ENCODE measurements at places on chromosomes 3 and 15.
A peak's percentile ranks its signal among the peaks of the same experiment; 100 is the strongest.

GRCh38 chr3:141330718-141331376 lies 37.5 kb upstream of the ZBTB38 start:
- DNase-seq: no peak

GRCh38 chr15:66163553-66163952 lies 90.0 kb downstream of the MEGF11 start:
- no peak for DNase-seq

DNA sequence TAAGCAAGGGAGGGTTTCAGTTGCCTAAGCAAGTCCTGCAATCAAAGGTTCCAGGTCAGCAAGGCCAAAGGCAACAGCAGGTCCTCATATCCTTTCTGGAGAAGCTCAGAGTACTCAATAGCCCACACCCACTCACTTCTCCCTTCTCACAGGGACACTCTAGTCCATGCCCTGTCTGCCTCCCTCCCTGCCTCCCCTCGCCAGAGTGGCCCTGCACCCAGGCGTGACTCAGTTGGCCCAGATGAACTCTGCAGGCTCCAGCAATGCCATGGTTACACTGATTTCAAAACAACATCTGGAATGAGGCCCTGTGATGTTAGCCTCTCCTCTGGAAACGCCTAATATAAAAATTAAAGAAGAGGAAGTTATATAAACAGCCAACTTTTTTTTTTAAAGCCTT lies 32.9 kb downstream of the IL16 start:
- DNase-seq: no peak

- DNase-seq: peak; percentile 90
Observed at GRCh38 chr3:186746008-186746407, 28.8 kb downstream of the KNG1 start.

DNA sequence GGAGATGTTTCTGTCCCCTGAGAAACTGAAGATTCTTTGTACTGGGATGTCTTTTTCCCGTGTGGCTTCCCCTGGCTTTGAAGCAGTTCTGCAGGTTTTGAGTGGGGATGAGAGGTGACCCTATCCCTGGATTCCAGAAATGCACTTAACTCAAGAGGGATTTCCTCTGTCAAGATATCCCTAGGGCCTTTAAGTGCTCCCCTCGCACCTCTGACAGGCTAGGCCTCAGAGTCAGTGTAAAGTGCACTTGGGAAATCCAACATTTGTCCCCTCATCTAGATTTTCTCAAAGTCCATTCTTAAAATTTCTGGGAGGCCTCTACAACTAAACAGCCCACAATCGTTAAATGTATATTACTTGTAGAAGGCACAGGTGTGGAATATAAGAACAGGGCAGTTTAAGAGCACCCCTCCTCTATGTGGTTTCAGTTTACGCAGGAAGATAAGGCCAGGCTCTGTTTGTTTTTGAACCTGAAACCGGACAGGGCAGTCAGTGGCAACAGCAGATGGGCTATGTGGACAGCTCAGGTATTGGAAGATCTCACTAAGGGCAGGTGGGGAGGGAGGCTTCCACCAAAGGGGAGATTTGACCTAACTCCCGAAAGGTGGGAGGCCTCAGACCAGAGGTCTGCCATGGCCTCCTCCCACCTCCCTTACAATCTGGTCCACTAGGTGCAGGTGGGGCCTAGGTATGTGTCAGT lies 4.8 kb downstream of the C3orf52 start:
- no peak for DNase-seq

DNA sequence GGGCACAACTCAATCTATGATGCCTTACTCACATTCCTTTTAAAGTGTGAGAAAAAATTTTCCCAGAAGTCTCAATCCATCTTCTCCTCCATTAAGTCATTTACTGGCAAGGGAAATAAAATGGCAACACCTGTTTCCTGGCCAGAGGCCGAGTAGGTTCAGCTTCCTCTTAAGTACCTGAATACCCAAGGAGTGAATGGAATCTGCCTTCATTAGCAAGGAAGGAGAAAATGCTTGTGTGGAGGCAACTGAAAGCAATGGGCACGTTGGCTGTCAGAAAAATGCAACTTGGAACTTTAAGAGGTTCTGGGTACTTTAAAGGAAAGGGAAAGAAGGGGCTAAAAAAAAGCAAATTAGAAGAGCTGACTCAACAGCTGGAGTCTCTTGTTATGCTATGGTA lies 423.6 kb upstream of the ARL6 start:
- no peak for DNase-seq

DNA sequence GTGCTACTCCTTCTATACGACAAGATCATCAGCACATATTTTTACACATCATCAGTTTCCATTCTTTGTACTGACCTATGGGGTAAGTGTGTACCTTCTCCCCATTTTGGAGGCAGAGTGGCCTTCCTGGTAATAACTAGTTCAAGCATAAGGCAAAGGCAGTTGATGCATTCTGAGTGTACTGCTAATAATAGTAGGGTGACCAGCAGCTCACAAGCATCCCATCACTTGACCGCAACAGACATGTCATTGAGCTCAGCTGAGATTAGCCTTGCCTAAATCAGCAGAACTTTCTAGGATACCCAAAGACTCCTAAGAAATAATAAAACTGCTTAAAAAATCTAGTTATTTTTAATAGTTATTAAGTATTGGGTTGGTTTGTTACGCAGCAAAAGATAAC lies 329.8 kb upstream of the FRG2C start:
- DNase-seq: no peak

DNA sequence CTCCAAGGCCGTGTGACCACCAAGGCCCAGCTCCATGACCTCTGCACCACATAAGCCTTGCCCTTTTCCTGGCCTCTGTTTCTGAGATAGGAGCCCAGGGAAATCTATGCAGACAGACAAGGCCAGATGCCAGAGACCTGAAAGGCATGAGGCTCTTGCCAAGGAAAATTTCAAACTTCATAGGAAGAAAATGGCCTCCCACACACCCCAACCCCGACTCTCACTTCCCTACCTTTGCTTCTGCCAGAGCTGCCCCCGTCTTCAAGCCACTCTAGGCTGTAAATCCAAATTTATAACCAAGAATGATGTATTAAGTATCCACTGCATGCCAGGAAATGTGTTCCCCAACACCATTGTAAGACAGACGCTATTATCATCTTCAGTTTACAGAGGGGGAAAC lies 65.5 kb upstream of the HRH1 start:
- DNase-seq: no peak

GRCh38 chr3:140497331-140497730 lies 180.5 kb upstream of the TRIM42 start:
- DNase-seq: no peak

GRCh38 chr3:71189480-71189879 lies 394.0 kb downstream of the FOXP1 start:
- DNase-seq: no peak

GRCh38 chr3:11996480-11996879 lies 7.7 kb upstream of the SYN2 start:
- DNase-seq: no peak

- DNase-seq: no peak
Observed at GRCh38 chr3:46546896-46547440, 19.1 kb downstream of the LRRC2 start.

GRCh38 chr3:194101592-194102432 lies 34.1 kb upstream of the HES1 start:
- no peak for DNase-seq

GRCh38 chr3:47522082-47522987 lies 8.8 kb upstream of the ELP6 start:
- DNase-seq: peak; percentile 93

- no peak for DNase-seq
Observed at GRCh38 chr3:66385066-66385465, 115.8 kb downstream of the LRIG1 start.

DNA sequence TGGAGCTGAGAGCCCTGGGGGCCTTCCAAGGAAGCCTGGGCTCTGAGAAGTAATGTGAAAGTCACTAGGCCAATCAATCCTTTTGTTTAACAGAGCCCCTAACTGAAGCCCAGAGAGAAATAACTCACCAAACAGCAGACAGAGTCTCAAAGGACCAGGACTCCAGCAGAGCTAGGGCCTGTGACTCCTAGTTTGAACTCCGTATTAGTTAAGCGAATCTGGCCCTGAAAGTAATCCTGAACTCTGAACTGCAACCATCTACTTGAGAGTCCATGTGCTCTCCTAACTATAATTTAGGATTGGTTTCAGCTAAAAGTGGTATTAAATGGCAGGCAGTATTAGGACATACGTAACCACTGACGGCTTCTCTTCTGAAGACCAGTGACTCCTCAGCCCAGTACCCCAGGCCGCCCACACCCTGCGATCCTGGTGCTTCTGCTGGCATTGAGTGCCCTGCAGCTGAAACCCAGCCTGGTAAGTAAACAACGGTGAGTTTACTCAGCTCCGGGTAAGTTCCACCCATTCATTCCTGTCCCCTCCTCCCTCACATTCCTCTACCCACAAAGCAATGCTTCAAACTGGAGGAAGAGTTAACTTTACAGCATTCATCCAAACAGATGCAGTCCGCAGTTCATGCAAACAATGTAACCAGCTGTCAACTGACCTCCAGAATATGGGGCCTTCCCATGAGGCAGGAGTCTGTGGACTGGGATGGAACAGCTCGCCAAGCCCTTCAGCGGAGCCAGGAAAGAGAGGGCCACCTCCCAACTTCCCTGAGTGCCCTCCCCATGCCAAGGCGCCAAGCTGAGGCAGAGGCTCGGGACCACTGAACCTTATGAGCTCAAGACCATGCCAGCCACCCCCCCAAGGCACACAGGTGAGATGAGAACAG lies 7.3 kb downstream of the MYO5C start:
- DNase-seq: peak; percentile 3

DNA sequence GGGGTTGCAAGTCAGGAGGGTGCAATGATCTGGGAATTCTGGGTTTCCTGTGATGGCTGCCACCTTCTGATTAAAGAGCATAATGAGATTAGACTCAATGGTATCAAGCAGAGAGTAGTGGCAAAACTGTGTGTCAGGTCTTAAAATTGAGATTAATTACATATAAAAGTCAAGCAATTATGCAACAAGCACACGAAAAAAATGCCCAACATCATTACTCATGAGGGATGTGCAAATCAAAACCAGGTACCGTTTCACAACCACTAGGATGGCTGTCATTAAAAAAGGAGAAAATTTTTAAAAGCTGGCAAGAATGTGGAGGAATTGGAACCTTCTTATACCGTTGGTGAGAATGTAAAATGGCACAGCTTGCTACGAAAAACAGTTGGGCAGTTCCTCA lies 205.0 kb downstream of the OSBPL10 start:
- DNase-seq: no peak

GRCh38 chr3:158260392-158260791 lies 150.5 kb downstream of the RSRC1 start:
- DNase-seq: peak; percentile 6

Measured in cardiac muscle cell (in vitro differentiated cells and primary cell).